Iris pigment epithelial cell (primary cell): ENCODE measurements at places on chromosomes 5 and 9.

GRCh38 chr5:169229342-169229892, 71.5 kb downstream of the SLIT3 start:
- DNase-seq = no peak

DNA sequence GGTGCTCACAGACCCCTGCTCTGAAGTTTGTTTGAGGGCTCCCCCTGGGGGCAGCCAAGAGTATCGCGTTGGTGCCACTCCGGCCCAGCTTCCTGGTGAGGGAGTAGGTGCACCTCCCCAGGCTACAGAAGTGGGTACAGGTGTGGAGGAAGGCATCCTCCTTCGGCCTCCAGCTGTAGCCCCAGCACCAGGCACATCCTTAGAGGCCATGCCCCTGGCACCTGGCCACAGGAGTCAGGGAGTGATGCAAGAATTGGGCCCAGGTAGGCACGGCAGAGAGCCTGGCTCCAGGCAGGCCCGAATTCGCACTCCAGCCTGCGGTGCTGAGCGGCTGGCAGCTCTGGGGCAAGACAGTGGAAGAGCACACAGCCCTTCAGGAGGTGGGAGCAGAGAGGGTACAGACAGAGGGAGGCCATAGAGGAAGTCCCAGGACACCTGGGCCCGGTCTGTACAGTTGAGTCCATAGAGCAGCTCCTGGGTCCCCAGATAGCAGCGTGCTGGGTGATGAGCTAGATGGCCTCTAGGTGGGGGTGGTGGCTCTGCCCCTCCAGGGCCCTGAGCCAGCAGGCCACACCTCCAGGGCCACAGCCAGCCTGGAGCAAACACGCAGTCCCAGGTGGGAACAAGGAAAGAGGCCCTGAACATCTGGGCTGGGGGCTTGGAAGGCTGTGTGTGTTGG, 2.4 kb downstream of the SAPCD2 start:
- peak; percentile 67 for DNase-seq

DNA sequence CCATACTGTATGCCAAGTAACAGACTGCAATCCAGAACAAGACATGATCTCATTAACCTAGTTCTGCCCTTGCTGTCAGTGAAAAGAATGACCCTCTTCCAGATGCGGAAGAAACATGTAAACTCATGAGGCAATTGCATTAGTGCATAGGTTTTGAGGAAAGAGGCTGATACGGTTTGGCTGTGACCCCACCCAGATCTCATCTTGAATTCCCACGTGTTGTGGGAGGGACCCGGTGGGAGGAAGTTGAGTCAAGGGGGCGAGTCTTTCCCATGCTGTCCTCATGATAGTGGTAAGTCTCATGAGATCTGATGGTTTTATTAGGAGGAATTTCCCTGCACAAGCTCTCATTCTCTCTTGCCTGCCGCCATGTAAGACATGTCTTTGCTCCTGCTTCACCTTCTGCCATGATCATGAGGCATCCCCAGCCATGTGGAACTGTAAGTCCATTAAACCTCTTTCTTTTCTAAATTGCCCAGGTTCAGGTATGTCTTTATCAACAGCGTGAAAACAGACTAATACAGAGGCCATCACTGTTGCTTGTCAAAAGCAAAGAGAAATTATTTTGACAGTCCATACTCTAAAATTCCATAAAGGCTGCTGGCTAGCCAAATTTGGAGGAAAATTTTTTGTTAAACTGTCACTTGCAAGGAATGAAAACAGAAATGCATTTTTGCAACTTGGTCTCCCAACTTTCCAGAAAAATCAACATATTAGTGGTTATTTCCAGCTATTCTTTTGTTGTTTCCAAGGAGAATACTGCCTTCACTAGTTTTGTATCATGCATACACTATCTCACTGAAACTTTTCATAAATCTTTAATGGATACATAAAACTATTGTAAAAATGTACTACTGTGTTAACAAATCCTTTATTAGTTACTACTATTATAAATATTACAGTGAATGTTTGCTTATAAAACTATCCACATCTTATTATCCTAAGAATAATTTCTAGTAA, 3.2 kb upstream of the ARL15 start:
- no peak for DNase-seq

- DNase-seq = no peak
Measured at GRCh38 chr9:136525207-136525606, 20.6 kb downstream of the NOTCH1 start.

- DNase-seq = no peak
Measured at GRCh38 chr9:110208031-110208430, at the start of gene C9orf152. Gene C9orf152 (minus strand): TSS chr9:110208159. CDS start chr9:110207579, 580 bp downstream.

DNA sequence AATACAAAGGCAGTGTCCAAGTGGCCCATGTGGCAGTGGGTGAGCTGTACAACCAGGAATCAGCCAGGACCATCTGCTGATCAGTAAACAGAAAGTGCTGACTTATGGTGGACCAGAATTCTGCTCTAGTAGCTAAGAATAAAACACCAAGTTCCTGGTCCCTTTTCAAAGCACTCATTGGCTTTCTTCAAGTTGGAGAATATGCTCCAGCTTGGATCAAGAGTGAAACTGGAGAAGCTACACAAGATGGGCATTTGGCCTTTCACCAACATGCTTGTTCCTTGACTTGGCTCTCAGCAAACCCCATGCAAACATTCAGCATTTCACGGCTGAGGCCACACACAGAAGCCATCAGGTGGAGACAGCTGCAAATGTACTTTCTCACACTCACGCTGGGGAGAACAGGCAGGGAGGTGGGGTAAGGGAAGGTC, 32.1 kb downstream of the MARCHF3 start:
- peak; percentile 40 for DNase-seq

DNA sequence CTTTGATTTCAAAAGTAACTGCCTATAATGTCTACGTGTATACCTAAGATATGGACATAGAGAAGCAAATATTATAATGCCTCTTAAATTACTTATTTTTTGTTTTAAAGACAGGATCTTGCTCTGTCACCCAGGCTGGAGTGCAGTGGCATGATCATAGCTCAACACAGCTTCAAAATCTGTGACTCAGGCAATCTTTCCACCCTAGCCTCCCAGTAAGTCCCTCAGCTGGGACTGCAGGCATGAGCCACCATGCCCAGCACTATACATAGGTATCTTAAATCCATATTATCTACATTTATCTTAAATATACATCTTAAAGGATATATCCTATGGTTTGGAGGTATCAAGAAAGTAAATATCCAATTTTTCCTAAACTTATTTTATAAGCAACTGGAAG, 261.2 kb downstream of the ARL15 start:
- no peak for DNase-seq

DNA sequence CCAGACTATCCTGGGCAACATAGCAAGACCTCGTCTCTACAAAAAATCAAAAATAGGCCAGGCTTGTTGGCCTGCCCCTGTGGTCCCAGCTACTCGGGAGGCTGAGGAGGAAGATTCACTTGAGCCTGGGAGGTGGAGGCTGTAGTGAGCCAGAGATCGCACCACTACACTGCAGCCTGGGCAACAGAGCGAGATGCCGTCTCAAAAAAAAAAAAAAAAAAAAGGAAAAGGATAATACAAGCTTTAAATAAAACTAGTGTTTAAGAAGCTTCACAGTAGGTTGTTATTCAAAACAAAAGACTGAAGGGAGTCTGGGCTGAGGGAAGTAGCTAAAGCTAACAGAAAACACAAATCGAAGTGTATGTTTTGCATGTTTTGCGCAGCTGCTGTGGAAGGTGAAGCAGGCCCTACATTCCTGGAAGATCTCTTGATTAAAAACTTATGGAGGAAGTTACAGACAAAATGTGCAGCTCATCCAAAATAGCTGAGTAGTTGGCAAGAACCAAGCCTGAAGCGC, 581 bp upstream of the C9orf40 start:
- DNase-seq = no peak

GRCh38 chr5:66821688-66822429, 225.7 kb downstream of the MAST4 start:
- DNase-seq = no peak

GRCh38 chr9:114285166-114285867, 37.6 kb upstream of the ORM1 start:
- DNase-seq = peak; percentile 93

DNA sequence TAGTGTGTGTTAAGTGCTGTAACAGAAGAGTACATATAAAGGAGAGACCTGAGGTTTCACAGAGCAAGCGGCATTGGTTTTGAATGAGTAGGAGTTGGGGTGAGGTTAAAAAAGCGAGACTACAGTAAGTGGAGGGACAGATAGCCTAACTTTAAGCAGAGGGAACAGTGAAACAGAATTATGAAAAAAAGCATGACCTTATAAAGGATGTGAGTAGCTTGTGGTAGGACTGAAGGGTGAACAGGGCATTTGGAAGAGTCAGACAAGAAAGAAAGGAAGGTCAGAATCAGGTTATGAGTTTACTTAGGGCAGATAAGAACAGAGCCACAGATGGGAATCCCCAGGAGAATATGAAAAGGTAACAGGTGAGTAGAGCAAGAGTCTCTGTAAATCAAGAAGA, 22.5 kb downstream of the MSANTD3 start:
- DNase-seq = no peak

DNA sequence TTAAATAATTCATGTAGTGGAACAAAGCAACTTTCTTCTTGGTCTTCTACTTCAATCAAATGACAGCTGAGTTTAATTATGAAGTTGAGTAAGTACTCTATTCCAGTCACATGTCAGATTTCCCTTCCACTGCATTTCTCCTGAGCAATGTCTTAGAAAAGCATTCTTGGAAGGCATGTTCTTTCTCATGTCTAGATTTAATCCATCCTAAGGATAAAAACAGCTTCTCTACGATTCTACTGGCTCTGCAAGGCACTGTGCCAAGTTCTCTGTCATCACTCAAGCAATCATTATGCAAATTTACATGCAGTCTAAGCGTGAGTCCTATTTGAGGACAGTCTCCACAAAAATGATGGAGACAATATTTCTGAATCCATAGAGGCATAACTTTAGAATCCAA, 142.4 kb downstream of the YIPF5 start:
- DNase-seq = peak; percentile 84

DNA sequence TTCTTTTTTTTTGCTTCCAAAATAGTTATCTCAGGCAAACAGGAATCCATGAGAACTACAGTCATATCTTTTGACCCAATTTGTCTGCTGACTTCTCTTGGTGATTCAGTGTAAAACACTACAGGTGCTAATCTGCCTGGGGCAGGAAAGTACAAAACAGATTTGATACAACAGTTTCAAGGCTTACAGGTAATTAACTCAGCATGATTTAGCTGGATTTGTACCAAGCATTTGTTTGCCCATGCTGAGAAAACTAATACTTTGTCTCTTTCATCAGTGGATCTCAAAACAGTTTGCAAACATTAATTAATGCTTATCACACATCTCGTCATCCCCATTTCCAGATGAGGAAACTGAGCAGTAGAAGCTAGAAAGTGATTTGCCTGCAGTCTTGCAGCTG, 312.5 kb upstream of the SEMA6A start:
- DNase-seq = no peak

DNA sequence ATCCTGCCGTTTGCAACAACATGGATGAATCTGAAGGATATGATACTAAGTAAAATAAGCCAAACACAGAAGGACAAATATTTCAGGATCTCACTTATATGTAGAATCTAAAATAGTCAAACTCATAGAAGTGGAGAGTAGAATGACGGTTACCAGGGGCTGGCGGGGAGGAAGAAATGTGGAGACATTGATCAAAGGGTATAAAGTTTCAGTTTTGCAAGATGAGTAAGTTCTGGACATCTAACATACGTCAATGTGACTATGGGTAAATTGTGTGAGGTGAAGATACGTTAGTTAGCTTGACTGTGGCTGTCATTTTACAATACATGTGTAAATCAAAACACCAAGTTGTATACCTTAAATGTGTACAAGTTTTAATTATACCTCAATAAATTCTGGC, 200.3 kb downstream of the SNX18 start:
- no peak for DNase-seq

DNA sequence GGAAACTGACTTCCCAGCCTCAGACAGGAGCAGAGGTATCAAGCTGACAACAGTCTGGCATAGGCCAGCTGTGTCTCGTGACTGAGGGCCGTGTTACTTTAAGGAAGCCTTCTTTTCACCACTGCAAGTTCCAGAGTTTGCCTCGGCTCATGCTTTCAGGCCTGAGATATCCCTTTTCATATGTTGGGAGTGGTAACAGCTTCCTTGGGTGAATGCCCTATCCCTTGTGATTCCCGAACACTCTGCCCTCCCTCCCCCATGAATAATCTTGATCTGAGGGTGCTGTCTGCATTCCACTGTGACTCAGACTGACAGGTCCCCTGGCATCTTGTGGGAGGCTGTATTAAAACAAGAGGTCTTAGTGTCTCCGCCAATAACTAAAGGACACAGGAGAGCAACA, 49.7 kb upstream of the ARL15 start:
- peak; percentile 61 for DNase-seq

- DNase-seq = no peak
Measured at GRCh38 chr5:91245074-91245452, 138.1 kb downstream of the ARRDC3 start.

GRCh38 chr5:109996246-109996645, 306.5 kb downstream of the MAN2A1 start:
- no peak for DNase-seq

- no peak for DNase-seq
Measured at GRCh38 chr5:142360051-142360498, 35.3 kb upstream of the SPRY4 start.

DNA sequence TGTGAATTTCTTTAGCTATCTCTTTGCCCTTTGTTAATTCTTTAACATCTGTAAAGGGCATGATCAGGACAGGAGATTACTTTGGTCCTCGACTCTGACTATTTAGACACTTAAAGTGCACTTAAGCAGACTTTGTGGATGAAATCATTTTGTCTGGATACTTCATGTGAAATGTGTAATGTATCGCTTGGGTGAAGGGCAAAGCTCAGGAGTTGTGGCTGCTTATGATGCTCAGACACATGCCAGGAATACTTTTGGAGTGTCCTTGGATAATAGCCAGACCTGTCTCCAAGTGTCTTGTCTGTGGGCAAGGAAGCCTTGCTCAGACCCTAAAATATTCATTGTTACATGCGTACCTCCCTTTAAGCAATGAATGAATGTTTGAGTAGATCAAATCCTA, 87.8 kb downstream of the RAI14 start:
- DNase-seq = peak; percentile 99

GRCh38 chr5:86879086-86879485, 261.3 kb downstream of the COX7C start:
- DNase-seq = no peak
